ENCODE measurements at places on chromosomes 4 and X.

DNA sequence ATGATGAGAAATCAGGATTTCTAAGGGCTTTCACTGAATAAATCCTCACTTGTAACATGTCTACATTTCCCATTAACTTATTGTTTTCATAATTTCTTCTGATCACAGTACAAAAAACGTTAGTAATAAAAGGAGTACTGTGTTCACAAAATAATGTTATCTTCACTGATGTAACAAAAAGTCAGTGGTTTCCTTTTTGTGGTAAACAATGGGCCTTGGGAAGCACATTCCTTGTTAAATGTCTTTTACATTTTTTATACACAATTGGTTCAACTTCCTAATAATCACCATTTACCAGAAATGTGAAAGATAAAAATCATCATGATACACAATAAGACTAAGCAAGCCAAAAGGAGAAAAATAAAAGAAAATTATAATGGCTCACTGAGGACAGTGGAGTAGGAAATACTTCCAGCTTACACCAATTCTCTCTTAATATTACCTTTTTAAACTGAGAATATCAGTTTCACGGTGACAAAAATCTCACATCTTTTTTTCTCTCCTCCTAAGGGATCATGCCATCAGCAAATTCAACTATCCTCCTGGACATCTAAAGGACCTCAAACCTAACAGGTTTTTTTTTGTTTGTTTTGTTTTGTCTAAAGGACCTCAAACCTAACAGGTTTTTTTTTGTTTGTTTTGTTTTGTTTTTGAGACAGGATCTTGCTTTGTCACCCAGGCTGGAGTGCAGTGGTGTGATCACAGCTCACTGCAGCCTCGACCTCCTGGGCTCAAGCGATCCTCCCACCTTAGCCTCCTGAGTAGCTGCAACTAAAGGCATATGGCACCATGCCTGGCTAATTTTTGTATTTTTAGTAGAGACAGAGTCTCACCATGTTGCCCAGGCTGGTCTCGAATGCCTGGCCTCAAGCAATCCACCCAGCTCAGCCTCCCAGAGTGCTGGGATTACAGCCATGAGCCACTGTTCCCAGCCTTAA is 57.3 kb downstream of the FRYL start:
- DNase-seq: no peak

DNA sequence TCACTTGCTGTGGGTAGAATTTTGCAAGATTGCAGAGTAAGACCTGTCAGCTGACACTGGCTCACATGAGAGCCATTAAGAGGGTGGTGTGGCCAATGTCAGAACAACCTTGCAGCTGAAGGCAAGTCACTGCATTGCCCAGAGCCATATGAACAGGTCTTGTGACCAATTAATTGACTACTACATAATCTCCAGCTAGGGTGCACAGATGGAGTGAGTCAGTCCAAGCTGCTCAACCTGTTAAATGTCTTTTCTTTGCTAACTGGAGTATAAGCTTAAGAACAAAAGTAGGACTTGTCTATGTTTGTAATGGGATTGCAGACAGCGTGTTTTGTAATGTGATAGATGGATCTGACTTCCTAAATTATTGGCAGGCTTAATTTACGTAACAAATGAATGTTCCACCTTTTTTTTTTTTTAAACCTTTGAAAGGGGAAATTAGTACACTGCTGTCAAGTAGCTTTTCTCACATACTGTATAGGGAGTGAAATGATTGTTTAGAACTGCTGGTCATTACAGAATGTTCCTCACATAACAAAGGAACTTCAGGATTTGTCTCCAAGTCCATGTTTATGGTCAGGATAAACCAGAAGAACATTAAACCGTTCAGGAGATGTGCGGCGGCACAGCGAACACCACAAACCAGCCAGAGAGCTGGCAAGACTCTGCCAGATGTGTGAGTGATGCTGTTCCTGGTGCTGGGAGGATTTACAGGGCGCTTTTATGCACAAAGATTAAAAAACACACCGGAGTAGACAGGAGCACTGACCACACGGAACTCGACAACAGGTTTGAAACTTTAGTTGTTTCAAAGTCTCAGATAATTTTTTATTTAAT is 37.0 kb downstream of the FNIP2 start:
- no peak for DNase-seq

DNA sequence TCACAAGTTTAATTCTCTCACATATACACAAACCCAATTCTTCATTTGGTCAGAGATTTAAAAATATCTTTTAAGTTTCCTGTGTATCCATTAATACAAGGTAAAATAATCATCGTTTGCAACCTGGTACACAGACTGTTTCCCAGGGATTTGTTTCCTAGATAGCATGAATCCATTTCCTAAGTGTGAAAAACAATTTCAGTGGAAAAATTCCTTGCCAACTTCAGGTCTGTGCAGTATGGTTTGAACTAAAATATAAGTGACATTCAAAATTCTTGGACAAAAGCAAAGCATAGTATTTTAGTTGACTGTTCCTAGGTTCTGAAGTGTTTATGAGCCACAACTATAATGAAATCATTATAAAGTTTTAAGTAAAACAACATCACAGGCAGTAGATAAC is 24.4 kb downstream of the NAF1 start:
- no peak for DNase-seq

DNA sequence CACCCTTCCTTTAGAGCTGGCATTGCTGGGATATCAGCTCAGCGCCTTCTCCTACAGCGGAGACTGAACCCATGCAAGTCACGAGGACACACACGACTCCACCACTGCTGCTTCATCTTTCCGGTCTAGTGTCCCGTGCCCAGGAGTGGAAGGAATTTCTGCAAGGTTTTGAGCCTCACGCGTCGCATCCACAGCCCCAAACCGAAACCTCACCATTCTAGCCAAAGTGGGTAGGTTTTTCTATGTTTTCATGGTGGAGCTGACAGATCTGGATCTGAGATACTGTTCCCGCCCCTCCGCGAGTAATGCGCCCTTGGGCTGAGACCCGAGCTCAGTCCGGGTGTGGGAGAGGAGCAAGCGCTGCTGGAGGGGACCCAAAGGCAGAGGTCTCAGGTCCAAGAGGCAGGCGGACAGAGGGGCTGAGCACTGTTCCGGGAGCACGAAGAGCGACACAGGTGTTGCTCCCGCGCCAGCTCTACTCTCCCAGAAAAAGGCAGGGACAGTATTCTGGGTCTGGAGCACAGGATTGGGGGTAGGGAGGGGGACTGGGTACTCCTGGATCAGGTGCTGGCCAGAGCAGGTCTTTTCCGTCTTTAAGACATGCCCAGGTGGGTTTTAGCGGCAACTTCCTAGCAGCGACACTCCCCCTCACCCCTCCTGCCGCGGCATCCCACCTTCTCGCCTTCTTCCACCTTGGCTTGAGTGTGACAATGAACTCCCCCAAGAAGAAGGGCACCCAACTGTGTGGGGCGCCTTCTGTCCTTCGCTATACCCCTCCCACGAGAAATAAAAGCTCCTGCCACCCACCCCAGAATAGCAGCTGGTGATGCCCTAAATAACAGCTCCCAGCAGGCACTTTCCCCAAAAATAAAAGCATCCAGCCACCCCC is 1.8 kb downstream of the EPHA5 start:
- DNase-seq: no peak

GRCh38 chrX:73647632-73648322 is 84.8 kb downstream of the CHIC1 start:
- no peak for DNase-seq

GRCh38 chr4:170388255-170388654 is 298.5 kb upstream of the AADAT start:
- DNase-seq: no peak

- DNase-seq: no peak
These were observed 463.5 kb downstream of the NKX6-1 start for GRCh38 chr4:84035568-84035967.

DNA sequence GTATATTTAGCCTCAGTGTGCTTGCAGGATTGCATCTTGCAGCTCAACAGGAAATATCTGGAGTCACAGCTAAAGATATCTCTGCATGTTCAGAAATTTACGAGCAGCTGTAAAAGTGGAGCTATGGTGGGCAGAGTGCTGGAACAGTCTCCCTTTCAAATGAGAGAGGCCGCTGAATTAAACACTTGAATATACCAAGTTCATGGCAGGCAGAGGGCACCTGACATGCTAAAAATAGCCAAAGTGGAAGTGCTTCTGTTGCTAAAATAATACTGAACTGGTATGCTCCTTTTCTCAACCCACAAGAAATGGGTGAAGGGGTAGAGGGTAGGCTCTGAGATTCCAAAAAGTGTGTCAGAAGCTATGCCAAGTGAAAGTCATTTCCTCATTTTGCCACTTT is 98.1 kb downstream of the MGST2 start:
- no peak for DNase-seq

GRCh38 chr4:9942139-9942538 is 79.2 kb downstream of the SLC2A9 start:
- no peak for DNase-seq

DNA sequence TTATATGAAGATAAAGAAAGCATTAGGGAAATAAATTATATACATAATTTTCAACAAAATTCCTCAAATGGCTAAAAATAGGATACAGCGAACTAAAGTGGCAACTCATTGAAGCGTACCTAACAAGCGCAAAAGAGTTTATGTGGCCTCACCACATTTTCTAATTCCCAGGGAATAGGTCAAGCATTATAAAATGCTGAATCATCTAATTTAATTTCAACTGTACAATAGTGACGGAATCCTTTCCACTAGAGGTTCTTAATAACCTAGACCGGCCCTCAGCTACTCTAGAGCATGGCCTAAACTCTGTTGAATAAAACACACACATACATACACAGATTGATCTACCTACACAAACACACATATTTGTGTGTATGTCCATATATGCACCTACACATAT is 29.1 kb downstream of the CXXC4 start:
- no peak for DNase-seq

DNA sequence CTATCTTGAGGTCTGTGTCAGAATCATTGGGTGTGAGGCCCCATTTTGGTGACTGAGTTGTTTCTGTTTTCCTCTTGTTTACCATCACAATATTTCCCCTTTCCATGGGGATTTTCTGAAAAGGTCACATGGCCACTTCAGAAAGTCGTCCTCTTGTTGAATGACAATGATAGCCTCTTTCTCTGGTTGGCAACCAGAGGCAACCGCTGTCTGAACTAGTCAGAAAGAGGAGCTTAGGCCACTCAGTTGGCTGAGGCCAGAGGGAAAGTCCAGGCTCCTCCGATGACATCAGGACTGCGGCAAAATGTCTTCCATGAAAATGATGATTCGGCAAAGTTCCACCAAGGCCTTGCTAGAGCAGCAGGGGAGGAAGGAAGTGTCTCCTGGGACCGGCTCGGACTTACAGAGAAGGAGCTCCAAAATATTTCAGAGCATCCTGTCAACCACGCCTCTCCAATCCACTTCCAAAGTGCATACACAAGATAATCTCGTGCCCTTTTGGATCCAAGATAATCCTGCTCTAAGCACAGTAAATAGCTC is 19.1 kb upstream of the RBM47 start:
- no peak for DNase-seq

GRCh38 chr4:38034986-38035882 is 75.0 kb downstream of the PTTG2 start:
- DNase-seq: no peak

DNA sequence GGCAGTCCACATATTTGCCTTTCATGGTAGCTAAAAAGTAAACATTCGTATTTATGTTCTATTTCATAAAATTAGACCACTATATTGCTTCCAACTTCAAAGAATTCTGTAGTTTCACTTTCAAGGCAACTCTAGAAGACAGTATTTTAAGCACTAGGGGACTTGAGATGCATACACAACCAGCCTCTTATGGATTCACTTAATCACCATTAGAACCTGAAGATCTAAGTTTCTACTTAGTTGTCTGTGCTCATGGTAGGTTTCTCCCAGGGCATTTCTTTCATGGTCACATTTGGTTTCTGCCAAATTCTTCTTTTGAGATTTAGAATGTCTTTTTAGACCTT is 209.9 kb upstream of the HCCS start:
- DNase-seq: no peak

DNA sequence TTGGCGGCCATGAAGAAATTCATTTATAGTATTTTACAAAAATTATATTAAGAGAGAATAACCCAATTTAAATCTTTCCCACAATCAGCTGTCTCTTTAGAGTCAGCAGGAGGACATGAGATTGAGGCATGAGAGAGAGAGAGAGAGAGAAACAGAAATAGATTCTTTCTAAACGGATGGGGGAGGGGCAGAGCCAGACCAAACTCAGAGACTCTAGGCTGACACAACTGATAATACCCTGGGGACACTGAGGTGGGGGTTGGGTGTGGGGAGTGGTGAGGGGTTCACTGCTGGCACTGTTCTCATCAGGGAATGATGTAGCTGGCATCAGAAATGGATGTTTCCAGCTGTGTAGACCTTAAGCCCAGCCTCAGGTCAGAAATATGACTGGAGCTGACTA is 20.5 kb upstream of the HOPX start:
- DNase-seq: no peak

GRCh38 chr4:23036503-23036902 is 343.8 kb downstream of the GBA3 start:
- DNase-seq: no peak

DNA sequence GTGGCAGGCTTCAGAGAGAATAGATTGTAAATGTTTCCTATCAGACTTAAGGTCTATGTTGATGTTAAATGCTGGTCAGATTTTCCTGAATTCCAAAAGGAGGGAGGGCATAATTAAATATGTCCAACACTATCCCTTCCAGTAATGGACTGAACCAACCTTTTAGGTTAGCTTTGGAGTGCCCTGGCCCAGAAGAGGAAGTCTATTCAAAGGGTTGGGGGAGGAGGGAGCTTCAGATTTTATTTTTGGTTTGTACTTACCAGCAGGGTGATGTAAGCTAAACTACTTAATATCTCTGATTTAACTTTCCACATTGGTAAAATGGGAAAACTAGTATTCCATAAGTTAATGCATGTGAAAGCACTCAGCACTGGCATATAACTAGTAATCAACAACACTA is 91.1 kb downstream of the RBM46 start:
- no peak for DNase-seq

- DNase-seq: no peak
These were observed 41.1 kb downstream of the PPP3CA start for GRCh38 chr4:101306225-101306624.

- DNase-seq: no peak
These were observed 133.2 kb upstream of the ADAMTS3 start for GRCh38 chr4:72701987-72702819.

- DNase-seq: no peak
These were observed 107.1 kb upstream of the C1GALT1C1 start for GRCh38 chrX:120736989-120737388.

DNA sequence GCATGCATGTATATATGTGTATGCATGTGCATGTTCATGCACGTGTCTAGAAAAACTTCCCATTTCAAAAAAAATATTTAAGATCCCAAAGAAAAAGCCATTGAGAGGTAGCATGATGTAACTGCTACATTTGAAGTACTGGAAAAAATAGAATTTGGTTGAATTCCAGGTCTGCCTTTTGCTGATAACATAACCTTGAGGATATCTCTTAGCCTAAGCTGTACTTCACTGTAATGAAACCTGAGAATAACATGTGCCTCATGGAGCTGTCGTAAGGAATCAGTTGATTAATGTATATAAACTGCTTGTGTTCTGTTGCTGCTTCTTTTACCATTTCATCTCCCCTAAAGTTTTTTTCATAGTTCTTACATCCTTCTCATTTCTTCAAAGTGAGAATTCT is 351.8 kb downstream of the GRIA2 start:
- no peak for DNase-seq
